ENCODE measurements at places on chromosomes 13 and 19.
A peak's percentile ranks its signal among the peaks of the same experiment; 100 is the strongest.

GRCh38 chr13:105346141-105346775 is 1189.2 kb downstream of the EFNB2 start:
- DNase-seq = no peak

- DNase-seq = no peak
These were observed 33.0 kb downstream of the MIPEP start for GRCh38 chr13:23856008-23856750.

DNA sequence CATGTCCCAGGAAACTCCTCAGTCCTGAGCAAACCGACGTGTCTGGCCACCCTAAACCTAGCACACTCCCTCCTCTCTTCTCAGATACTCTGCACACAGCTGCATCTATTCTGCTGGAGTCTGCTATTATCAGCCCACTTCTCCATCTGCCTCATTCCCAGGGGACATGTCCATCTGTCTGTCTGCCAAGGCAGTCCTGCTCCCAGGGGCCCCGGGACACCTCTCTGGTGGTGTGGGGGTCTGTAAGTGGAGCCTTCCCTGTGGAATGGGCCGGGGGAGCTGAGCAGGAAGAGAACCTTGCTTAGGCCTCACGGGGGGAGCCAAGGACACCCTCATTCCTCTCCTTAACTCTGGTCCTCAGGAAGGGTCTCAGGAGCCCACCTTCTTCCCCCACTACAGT is 72.7 kb downstream of the ERICH6B start:
- DNase-seq = no peak

- no peak for DNase-seq
These were observed 1211.6 kb upstream of the PCDH20 start for GRCh38 chr13:62627226-62627625.

DNA sequence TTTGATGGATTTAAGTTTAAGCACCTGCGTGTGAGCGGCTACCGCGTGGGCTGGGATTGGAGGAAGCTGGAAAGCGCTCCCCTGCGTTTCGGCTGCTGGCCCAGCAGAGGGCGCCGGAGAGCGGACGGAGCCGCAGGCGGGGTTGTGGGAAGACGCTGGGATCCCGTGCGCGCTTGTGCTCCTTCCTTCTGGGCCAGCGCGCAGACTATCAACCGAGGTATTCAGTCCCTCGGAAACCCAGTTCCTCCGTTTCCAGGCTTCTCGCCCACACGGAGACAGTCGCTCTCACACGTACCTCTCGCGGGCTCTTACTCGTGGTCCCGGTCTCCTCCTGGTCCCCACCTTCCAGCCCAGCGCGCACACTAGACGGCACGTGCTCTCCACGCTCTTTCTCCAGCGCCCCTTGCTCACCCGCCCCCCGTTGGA is 28.8 kb downstream of the EPN1 start:
- no peak for DNase-seq

- no peak for DNase-seq
These were observed 14.8 kb upstream of the GPI start for GRCh38 chr19:34350161-34350561.

- no peak for DNase-seq
These were observed 98.4 kb upstream of the RAP2A start for GRCh38 chr13:97335488-97336134.

DNA sequence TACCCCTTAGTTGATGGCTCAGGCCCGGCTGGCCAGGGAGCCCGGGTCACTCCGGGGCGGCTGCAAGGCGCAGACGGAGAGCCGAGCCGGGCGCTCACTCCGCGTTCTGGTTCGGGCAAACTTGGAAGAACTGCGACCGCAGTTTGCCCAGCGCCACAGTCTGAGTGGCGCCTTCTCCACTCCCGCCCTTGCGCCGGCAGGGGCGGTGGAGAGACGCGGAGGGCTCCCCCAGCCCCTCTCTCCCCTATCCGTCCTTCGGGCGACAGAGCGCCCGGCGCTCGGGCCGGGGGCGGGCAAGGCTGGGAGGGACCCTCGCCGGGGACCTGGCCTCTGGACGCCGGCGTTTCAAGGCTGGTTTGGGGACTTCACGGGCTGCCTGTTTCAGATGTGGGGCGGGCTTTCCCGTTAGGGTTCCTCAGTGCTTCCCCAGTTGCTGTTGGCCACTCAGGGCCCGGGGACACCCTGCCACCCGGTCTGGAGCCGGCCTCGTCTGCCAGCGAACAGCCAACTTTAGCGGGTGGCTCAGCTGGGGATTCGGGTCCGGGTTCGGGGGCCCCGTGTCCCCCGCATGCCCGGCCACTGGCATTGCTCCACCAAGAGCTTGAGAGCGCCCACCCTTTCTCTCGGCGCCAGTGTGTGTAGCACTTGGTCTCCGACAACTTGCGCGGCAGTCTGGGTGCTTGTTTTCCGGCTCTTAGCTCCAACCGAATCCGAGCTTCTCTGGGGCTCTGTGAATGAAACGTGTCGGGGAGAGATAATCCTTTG is 1.5 kb downstream of the GPC6 start:
- DNase-seq = no peak

GRCh38 chr13:49367640-49368422 is 76.0 kb downstream of the CAB39L start:
- no peak for DNase-seq

DNA sequence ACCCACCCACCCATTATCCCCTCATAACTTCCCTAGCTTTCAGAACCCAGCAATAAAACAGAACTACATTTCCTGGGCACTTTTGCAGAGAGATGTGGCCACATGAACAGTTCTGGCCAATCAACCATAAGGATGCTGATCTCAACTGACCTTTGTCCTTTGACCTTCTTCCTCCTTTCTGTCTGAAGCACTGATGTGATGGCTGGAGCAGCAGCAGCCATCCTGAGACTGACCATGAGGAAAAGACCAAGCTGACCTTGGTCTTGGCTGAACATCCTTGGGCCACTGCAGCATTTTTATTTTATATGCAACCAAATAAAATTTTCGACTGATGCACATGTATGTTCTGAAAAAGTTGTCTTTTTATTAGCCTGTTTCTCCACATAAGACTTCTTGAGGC is 33.1 kb upstream of the CACNA1A start:
- no peak for DNase-seq

GRCh38 chr19:31102674-31103073 is 246.6 kb downstream of the TSHZ3 start:
- no peak for DNase-seq

DNA sequence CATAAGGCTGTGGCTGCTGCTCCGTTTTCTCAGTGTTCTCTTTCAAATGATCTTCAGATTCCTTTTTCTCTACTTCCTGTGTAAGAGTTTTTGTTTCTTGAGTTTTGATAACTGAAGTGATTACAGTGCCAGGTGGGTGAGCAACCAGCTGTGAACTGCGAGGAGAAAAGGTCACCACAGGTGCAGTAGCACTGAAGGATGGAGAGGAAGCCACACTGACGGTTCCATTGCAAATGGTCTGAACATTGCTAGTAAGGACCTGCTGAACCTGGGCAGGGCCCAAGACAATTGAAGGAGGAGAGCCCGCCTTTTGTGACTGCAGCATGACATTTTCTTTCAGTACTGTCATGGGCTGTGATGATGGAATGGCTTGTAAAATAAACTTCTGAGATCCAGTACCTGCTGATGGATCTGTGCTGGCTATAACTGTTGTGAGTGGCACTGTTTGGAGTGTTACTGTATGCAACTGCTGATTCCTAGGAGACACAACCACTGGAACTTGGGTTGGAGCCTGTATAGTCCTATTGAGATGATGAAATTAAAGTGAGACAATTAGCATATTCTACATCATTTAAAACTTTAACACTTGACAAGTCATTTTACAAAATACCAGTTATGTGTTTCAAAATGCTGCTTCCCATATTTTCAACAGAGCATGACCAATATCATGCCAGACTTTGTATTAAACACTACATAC is 85.5 kb downstream of the ELF1 start:
- DNase-seq = peak; percentile 20

DNA sequence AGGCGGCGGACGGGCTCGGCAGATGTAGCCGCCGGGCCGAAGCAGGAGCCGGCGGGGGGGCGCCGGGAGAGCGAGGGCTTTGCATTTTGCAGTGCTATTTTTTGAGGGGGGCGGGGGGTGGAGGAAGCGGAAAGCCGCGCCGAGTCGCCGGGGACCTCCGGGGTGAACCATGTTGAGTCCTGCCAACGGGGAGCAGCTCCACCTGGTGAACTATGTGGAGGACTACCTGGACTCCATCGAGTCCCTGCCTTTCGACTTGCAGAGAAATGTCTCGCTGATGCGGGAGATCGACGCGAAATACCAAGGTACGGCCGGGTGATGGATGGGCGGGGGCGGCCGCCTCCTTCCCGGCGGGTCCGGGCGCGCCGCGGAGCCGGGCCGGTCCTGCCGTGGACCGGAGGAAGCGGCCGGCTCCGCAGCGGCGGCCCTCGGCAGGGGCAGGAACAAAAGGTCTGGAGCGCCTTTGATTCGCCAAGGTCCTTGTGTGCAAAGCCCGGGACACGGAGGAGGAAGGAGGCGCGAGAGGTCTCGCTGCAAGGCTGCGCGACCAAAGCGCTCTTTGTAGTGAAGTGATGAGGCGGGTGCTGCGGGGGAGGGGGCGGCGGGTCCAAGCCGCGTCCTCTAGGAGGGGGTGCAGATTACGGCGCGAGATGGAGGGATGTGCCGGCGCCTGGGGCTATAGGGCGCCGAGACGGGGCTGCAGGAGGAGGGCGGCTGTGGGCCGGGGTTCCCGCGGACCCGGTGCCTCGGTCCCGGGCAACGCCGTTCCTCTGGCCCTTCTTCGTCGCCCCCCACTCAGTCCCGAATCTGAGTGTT is 689 bp downstream of the ING1 start:
- DNase-seq = no peak

DNA sequence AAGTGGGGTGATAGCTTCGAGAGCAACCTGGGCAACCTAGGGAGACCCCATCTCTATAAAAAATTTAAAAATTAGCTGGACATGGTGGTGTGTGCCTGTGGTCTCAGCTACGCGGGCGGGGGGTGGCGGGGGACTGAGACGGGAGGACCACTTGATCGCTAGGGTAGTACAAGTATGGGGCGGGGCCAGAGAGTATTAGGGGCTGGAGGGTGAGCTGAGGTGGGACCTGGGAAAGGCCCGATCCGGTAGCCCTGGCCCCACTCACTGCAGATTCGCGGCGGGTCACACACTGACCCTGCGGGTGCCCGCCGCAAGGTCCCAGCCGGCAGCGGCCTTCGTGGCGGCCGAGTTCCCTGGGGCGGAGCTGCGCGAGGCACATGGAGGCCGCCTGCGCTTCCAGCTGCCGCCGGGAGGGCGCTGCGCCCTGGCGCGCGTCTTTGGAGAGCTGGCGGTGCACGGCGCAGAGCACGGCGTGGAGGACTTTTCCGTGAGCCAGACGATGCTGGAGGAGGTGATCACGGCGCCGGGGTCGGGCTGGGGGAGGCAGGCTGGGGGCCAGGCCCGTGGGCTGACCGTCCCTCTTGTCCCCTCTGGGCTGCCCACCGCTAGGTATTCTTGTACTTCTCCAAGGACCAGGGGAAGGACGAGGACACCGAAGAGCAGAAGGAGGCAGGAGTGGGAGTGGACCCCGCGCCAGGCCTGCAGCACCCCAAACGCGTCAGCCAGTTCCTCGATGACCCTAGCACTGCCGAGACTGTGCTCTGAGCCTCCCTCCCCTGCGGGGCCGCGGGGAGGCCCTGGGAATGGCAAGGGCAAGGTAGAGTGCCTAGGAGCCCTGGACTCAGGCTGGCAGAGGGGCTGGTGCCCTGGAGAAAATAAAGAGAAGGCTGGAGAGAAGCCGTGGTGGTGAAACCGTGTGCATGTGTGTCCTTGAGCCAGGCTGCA is 2.0 kb upstream of the ARHGAP45 start:
- DNase-seq = no peak

- DNase-seq = no peak
These were observed 54.8 kb upstream of the HMGB1 start for GRCh38 chr13:30520571-30520970.

DNA sequence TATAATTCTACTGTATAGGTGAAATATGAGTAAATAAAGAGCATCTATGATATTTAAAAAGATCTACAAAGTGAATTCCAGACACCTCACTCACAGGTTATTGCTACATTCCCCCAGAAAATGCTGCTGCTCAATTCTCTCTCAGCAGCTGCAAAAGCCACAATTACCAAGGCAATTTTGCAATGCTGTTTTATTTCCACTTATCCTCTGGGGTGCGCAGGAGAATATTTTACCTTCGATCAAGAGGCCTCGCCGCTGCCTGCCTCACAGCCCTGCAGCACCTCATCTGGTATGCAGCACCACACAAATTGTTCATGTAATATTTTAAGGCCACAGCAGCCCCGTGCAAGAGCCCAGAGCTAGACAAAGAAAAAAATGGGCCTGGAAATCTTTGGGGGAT is 333.2 kb downstream of the DNAJC15 start:
- DNase-seq = no peak

DNA sequence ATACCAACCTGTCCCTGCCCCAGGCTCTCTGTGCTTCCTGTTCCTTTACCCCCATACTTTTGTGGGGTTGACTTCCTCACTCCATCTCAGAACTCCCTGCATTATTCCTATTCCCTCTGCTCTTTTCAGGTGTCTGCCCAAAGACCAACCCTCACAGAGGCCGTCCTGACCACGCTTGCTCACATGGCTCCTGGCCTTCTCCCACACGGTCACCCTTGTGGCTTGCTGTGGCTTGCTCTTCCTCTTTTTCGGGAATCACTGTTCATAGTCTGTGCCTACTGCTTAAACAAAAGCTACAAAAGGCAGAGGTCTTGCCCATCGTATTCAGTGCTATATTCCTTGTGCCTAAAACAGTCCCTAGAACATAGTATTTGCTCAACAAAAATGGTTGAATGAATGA is 25.2 kb upstream of the ARGLU1 start:
- DNase-seq = no peak

GRCh38 chr19:19410553-19411550 is 5.4 kb downstream of the GATAD2A start:
- no peak for DNase-seq

GRCh38 chr13:44396701-44397580 is 23.3 kb downstream of the SERP2 start:
- no peak for DNase-seq

DNA sequence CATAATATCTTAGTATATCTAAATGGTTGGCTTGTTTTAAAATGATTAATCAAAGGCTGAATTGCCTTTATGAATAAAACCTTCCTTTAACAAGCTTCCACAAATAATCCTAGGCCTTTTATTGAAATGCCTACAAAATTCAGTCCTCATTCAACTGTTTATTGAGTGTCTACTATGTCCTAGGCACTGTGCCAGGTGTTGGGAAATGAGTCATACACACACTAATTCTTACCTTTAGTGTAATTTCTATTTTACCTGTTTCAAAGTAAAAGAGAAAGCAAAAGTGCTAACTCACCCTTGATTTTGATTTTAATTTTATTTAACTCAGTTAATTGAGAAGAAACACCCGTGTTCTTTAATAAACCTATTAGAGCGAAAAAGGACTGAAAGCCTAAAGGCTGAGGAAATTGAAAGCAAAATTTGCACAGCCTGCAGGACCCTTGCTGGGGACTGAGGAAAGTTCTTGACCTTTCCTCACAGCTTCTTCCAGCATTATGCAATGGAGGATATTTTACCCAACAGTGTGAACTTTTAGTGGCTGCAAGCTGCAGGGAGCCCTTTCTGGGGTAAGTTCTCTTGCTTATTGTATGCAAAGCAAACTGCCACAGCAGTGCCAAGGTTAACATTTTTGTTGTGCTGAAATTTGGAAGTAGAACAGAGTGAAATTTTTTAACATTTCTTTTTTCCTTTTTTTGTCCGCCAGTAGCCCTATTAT is 83.1 kb downstream of the B3GLCT start:
- DNase-seq = no peak

Data from GM12878 (cell line).